GM12891 (cell line): ENCODE measurements at places on chromosomes 13 and 19.

DNA sequence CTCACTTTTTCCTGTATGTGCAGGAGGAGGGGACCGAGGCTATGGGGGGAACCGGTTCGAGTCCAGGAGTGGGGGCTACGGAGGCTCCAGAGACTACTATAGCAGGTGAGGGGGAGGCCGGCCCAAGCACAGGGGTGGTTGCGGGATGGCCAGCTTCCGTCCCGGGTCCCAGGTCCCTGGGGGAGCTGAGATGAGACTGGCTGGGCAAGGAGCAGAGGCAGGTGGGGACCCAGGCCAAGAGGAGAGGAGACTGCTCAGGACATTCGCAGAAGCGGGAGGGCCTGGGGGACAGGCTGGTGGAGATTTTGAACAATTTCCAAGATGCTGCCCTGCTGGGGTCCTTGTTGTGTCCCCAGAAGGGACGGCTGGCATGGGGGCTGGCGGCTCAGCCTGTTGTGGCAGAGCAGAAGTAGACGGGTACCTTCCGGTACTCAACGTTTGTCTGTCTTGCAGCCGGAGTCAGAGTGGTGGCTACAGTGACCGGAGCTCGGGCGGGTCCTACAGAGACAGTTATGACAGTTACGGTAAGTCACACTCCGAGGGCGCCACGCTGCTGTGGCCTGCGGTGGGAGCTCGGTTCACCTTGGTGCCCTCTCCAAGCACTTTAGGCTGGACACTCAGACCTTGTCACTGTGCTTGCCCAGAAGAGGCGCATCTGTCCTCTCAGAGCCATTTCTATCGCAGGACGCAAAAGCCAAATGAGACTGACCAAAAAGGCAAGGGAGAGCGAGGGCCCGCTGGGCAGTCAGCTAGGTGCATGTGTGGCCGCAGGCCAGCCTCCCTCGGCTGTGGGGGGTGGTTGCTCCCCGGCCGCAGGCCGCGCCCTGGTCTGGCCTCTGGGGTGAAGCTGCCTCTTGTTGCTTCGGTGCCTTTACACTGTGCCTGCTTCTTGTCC lies 2.6 kb downstream of the CIRBP start:
- DNase-seq, result no peak

DNA sequence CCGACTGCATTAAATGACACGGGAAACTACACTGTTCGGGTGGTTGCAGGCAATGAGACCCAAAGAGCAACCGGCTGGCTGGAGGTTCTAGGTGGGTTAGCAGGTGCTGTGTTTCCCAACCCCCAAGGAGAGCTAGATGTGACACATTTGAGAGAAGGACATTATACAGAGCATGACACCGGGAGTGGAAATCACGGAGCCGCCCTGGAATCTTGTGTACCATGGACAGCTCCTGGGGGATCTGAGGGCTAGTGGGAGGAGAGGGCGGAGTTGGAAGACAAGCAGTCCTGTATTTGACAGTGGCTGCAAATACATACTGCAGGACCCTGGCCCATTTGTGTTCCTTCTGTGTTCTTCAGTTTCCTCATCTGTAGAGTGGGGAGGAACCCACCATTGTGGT lies 2.3 kb downstream of the CEACAM18 start:
- DNase-seq, result no peak

- DNase-seq, result no peak
Measured at GRCh38 chr19:19296953-19297689, 23.2 kb downstream of the SUGP1 start.

GRCh38 chr13:99983499-99984401 lies 2.2 kb downstream of the ZIC2 start:
- no peak for DNase-seq

GRCh38 chr13:83880275-83881139 lies 1.8 kb downstream of the SLITRK1 start:
- no peak for DNase-seq
